ENCODE measurements at places on chromosomes 3 and 15. TPM values are rescaled to one million over a fixed set of nuclear protein-coding genes. Genes with fewer than 3 reads are reported as not detected.

The CADM2 gene
- total RNA-seq = not detected

- peak; percentile 12 for DNase-seq
Observed at GRCh38 chr3:108590460-108590859, 938 bp downstream of the DZIP3 start.

DNA sequence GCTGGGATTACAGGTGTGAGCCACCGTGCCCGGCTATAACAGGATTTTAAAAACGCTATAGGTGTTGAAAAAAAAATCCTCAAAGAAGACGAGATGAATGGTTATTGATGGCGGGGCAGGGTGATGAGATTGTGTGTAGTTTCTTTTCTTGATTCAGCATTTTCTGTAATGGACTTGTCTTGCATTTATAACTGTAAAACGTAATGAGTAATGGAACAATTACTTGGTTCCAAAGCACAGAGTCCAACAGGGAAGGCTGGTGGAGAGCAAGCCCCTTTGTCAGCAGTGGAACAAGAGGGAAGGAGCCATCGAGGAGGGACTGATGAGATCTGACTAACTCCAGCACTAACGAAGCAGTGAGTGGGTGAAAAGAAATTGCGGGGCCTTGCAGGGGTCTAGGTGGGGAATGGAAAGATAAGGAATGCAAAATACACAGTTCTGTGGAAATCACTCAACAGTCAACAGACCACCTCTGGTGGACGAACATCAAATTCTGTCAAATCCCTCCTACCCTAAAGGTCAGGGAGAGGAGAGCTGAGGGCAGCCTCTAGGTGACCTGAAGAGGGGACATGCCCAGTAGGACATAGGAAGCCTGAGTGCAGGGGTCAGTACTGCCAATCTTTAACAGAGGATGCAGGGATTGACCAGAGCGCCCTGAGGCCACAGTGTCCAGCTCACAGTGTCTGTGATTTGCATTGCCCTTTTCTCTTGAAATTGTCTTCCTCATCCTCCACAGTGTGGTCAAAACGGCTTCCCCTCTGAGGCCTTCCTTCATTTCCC lies 23.1 kb upstream of the CDCP1 start:
- no peak for DNase-seq

GRCh38 chr15:56537881-56538280 lies 72.9 kb upstream of the MNS1 start:
- no peak for DNase-seq

DNA sequence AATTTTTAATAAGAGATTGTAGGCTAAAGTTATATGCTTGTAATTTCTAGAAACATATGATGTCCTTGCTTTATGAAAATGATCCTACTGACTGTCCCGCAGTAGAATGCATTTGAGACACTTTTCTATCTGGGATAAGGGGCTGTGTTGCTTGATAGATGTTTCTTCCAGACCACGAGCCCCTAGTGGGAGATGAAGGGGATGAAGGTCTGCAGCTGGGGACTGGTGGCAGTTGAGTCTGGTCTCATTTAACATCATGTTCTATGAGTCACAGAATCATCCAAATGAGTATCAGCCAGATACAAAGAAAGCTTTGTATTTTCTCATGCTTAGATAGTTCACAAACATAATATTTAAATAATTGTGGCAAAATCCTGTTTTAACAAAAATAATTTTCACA lies 84.3 kb upstream of the PRTG start:
- DNase-seq = peak; percentile 15

GRCh38 chr15:67025719-67026609 lies 39.4 kb upstream of the SMAD3 start:
- DNase-seq = peak; percentile 91

DNA sequence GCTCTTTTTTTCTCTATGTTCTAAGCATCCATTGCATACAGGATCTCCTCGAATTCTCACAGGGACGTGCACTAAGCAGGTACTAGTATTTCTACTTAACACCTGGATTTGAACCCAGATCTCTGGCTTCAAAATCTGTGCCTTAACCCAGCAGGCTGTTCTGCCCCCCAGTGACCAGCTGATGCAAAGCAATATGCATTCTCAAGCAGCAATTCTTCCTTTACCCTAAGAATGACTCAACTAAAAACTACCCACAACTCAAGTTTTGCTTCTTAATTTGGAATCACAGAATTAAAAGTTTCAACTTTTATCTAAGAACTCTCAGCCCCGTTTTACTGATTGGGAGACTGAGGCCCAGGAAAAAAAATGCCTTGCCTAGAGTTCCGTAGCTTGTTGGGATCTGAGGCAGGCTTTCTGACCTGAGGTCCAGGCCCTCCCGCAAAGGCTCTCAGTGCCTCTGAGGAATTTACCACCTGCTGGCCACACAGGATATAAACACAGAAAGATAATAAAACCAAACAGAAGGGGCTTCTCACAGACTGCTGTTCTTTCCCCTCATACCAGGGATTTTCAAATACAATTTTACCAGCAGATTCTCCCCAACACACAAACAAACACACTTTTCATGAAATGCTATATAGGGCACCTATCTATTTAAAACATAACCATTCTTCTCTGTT lies 115.4 kb upstream of the RAD18 start:
- DNase-seq = no peak

DNA sequence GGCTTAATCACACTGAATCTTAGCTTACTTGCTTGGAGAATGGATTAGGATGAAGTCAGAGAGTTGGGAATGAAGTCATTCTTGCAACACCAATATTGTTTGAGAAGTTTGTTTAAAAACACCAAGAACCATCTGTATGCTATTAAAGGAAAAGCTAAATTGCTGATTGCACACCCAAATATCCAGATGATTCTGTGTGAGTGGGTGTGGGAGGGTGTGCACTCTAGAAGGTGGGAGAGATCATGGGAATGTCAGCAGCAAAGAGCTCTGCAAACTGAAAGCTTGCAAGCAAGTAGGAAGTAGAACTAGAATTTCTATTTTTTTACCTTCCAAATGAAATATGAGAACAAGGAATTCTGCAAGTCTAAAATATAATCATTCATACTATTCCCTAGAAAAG lies 364.9 kb downstream of the NR2F2 start:
- no peak for DNase-seq
